Immature natural killer cell (primary cell): ENCODE measurements at places on chromosomes 7 and 10.

DNA sequence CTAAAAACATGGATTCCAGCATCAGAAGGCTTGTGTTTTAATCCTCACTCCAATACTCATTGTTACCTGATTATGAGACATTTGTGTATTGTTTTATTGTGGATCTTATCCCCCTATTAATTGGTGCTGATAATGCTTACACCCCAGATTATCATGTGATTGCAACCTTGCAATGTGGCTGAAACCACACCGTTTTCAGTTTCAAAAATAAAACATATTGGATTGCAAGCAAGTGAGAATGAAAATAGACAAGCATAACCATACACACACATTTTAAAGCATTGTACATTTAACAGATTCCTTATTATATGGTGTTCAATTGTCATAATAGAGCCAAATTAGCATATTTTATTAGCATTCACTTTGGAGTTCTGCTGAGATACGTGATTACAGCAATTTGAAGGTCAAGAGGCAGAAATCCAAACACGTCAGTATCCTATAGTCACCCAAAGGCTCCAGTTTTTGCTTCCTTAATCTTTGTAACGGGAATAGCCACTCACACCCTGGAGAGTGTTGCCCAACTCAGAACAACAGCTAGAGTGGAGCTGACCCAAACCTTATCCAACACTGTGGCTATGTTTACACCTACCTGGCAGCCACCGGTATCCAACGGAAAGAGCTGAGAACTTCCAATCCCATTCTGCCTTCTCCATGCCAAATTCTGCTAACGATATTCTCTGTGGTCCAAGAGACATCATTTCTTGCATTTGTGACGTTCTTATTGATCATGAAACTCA, 317.1 kb upstream of the KLF6 start:
- DNase-seq: no peak

- DNase-seq: no peak
Measured at GRCh38 chr7:20439416-20440185, 108.9 kb downstream of the ITGB8 start.

DNA sequence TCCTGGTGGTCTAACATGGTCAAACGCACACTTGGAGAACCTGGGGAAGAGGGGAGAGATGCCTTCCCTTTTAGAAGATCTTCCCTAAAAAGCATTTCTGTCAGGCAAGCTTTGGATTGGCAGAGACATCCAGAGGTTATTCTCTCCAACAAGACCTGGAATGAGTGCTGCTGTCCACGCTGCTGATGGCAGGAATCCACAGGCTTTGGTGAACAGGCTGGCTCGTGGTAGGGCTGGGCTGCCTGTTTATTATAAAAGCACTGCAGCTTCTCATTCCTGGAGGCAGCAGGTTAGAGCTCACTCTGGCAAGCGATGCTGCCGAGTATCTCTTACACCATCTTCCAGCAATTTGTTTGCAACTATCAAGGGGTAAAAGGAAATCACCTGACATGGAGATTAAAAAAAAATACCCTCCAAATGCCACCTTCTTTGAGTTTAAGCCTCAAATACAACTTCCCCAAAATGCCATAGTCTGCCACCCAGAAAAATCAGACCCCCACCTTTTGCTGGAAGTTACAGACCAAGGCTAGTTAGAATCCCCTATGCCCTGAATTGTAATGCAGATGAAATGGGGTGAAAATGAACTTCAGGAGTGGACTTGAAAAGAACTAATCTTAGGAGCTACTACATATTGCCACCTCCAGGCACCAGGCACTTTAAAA, 152.1 kb upstream of the KMT2E start:
- DNase-seq: no peak

DNA sequence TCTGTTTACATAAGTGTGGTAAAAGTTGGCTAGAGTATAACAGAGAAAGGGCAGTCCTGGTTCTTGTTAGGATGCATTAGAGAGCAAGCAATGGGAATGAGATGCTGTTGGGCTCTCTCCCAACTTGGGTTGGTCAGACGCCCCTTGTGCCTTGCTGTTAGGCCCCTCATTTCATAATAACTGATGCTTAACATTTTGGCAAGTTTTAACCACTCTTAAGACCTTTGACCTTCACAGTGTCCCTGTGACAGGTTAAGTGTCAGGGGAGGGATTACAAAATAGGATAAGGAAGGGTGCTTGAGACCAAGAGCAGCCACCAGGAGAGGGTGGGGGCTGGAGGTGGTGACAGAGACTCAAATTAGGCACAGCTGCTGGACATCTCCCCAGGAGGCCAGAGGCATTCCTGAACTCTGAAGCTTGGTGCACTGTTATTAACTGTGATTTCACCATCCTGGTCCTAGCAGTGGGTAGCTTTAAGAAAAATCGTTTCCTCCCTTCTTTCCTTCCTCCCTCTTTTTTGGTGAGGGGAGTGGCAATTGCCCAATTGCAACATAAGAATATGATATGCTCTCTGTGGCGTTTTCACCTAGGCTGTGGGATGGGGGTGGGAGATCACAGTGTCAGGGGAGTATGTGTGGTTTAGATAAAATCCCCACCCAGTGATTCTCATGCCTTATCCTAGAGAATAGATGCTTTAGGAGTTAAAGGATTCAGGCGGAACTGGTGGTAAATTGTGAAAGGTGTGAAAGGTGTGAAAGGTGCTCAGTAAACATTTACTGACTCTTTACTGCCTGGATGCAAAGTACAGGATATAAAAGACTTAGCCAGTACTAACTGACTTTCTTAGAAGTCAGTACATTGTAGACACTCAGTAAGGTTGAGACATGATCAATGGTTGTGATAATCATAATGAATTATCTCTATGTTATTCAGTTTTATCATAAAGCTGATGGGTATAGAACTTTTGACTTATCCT, 270.5 kb downstream of the BICC1 start:
- no peak for DNase-seq

GRCh38 chr7:158075633-158076001, 512.0 kb downstream of the PTPRN2 start:
- DNase-seq: no peak

DNA sequence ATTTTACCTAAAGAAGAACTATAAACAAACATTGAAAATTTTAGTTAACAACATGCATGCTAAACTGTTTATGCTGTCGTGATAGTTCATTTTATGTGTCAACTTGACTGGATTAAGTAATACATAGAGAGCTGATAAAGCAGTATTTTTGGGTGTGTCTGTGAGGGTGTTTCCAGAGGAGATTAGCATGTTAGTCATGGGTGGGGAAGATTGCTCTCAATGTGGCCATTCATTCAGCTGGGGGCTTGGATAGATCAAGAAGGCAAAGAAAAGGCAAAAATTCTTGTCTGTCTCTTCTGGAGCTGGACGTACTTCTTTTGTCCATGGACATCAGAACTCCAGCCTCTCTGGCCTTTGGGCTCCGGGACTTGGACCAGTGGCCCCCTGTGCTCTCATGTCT, 172.9 kb upstream of the SEMA3E start:
- no peak for DNase-seq

DNA sequence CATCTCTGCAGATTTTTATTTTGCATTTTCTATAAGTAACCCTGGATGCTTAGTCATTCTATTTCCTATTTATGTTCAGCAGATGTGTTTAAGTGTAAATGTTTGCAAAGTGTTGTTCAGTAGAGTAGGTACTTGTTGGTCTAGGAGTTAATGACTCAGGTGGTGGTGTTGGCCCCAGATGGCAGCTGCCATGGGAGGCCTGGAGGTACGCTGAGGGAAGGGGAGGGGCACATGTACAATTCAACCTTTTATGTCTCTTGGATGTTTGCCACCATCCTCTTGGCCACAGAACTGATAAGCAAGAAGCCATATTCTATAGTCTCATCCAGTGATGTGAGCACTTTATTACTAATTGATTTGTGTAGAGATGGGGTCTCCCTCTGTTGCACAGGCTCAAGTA, 68.1 kb upstream of the SLC39A12 start:
- no peak for DNase-seq

GRCh38 chr10:99852481-99853213, 70.2 kb downstream of the ABCC2 start:
- DNase-seq: no peak

DNA sequence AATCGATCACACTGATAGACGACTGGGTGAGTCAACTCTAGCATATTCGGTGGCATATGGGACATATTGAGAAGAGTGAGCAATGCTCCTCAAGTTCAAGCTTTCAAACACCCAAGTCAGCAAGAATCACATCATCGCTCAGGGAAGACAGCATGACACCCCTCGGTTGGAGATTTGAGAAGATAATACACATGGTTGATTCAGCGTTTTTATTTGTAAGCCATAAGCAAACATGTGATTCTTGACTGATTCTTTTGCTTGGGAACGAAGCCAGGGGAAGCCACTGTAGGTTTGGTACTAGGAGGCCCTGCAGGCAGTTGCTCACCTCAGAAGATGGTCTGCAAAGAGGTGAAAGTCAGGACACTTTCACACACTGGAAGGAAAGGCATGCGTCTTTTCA, 12.6 kb downstream of the UCMA start:
- DNase-seq: no peak

DNA sequence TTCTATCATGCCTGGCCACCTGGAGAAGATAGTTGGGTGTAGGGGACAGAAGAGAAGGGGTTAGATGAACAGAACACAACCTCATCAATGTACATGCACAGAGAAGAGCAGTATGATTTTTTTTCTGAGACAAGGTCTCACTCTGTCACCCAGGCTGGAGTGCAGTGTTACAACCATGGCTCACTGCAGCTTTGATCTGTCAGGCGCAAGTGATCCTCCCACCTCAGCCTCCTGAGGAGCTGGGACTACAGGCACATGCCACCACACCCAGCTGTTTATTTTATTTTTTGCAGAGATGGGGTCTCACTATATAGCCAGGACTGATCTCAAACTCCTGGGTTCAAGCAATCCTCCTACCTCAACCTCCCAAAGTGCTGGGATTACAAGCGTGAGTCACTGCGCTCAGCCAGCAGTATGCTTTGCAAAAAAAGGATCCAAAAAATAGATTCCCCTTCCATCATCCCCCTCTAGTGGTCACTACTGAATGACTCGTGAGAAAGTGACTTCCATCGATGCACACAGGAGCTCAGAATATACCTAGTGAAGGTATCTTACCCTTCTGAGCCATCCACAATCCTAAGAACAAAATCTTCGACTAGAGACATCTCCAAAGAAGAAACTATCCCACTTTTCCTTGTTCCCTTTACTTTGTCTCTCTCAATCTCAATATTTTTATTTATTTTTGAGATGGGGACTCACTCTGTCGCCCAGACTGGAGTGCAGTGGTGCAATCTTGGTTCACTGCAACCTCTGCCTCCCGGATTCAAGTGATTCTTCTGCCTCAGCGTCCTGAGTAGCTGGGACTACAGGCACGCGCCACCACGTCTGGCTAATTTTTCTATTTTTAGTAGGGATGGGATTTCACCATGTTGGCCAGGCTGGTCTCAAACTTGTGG, 21.0 kb downstream of the ZCWPW1 start:
- peak; percentile 65 for DNase-seq

DNA sequence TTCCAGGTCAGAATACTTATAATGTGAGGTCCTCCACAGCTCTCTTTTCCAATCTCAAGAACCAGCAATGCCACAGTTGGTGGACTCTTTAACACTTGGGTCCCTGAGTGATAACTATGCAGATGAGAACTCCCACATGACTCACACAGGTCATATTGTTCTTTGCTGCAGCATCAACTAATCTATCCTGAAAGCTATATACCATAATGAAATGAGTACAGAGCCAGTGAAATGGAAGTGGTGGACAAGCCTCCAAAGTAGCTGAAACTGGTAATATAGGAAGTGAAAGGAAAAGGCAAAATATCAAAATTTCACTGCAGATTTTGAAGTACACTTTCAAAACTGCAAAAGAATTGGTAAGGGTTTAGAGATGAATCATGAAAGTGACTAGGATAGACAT, 45.6 kb downstream of the SORCS1 start:
- no peak for DNase-seq

- no peak for DNase-seq
Measured at GRCh38 chr7:82156168-82156567, 287.4 kb downstream of the CACNA2D1 start.

DNA sequence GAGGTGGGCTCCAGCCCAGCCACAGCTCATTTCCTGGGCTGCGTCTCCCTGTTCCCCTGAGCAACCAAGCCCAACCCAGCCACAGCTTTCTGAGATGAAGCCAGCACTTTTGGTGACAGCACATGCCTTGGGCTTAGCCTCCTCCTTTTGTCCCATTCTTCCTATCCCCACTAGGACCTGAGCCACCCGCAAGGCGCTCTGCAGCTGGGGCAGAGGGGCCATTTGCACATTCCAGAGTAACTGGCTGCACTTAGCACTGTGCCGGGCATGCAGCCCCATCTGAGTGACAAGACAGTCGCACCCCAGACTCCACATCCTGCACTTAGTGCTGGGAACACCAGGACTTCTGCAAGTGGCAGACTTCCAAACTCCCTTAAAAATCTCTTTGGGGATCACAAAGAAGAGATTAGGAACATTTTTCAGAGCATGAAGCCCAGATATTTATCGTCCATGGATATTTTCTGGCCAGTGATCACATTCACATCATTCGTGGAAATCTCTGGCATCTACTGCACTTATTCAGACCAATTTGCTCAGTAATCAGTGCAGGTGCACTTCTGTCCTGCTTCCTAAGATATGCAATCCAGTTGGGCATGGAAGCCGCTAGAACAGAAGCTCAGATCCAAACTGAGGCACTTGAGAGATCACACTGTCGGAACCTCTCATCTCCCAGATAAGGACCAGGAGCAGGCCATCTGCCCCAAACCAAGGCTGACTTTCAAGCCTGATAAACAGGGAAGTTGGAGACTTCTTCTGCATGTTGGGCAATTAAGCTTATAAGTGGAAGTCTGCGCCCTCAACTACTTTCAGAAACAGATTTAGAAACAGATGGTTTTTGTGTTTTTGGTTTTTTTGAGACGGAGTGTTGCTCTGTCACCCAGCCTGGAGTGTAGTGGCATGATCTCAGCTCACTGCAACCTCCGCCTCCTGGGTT, 26.4 kb downstream of the CHST15 start:
- no peak for DNase-seq

DNA sequence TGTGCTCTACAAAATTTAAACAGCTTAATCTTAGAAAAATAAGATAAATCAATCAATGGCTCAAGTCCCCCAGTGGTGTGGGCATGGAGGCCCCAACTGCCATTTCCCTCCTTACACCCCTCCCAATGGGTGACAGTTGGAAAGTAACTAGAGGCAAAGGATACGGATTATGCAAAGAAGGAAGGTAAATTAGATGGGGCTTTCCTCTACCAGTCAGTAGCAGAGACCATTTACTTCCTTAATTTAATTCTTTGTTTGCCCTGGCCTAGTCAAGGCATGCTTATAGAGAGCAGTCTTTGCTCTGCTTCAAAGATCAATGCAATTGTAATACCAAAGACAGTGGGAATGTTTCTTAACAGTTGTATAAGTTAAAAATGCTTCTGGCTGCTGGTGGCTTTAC, 63.3 kb upstream of the PAPSS2 start:
- DNase-seq: no peak

- DNase-seq: no peak
Measured at GRCh38 chr10:121708728-121709674, 110.8 kb upstream of the FGFR2 start.
